ENCODE measurements at places on chromosomes 13 and 19.

DNA sequence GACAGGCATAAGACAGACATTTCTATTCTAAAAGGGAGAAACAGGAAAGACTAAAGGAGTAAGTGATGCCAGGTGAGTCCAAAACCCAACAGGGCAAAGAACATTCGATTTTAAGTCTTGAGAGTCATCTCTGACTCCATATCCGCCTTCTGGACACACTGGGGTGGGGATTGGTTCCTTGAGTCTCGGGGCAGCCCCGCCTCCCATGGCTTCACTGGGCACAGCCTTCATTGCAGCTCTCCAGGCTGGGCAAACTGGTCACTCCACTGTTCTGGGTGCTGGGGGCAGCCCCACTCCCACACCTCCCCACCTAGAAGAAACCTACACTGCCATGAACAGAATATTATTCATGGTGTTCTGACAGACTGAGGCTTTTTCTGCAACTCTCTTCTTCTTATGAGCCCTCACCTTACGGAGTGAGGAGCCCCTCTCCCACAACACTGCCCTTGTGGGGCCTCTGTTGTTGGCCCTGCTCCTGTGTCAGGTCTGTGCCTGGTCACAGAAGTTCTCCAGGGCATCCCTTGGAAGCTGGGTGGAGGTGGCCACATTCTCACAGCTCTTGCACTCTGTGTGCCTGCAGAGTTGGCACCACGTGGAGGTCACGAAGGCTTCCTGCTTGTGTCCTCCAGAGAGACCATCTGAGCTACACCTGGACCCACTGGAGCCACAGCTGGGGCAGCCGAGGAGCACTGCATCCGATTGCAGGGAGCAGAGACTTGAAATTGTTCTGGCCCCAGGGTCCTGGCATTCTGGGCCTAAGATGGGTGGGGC lies 95.4 kb downstream of the COL4A2 start:
- DNase-seq = no peak

GRCh38 chr19:15320116-15320515 lies 12.2 kb downstream of the BRD4 start:
- DNase-seq = no peak

GRCh38 chr19:4375164-4376027 lies 25.0 kb downstream of the SH3GL1 start:
- DNase-seq = peak; percentile 98

DNA sequence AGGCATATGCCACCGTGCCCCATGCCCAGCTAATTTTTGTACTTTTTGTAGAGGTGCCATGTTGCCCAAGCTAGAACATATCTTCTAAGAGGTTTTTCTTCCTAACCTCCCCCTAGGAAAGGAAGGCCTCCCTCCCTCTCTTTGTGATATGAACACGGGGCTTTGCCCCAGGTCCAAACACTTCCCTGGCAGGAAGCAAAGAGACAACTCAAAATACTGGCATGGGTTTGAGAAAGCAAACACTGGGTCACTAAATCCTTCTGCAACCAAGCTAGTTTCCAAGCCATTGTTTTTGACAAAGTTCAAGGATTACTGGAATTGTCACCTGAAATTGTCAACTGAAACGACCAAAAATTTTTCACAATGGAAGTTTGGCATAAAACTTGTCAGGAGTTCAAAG lies 8.8 kb downstream of the CC2D1A start:
- no peak for DNase-seq

DNA sequence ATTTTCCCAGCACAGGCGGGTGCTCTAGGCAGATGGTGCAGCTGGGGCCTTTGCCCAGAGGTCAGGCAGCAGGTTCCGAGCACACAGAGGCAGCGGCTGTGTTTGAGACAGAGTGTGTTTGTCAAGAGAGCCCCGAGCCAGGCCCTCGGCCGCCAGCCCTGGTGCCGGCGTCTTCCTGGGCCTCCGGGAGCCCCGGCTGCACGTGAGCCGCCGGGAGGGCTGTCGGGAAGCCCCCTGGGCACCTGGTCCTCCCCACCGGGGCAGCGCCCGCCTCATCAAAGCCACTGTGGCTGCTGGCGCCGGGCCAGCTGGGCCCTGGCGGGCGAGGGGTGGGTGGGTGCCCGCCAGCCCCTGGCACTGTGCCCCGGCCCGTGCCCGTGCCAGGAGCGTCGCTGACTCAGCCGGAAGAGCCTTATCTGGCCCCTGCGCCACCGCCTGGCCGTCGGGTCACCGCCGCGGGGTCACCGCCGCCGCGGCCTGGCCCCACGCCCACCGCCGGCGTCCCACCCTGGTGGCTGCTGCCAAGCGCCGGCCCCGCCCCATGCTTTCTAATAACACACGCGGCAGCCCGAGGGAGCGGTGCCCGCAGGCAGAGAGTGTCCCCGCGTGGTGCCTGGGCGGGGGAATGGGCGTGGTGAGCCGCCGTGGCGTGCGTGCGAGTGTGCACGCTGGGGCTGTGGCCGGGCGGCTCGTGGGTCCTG lies 14.9 kb downstream of the ARID3A start:
- peak; percentile 92 for DNase-seq
